ENCODE measurements at places on chromosomes 3 and 15.

DNA sequence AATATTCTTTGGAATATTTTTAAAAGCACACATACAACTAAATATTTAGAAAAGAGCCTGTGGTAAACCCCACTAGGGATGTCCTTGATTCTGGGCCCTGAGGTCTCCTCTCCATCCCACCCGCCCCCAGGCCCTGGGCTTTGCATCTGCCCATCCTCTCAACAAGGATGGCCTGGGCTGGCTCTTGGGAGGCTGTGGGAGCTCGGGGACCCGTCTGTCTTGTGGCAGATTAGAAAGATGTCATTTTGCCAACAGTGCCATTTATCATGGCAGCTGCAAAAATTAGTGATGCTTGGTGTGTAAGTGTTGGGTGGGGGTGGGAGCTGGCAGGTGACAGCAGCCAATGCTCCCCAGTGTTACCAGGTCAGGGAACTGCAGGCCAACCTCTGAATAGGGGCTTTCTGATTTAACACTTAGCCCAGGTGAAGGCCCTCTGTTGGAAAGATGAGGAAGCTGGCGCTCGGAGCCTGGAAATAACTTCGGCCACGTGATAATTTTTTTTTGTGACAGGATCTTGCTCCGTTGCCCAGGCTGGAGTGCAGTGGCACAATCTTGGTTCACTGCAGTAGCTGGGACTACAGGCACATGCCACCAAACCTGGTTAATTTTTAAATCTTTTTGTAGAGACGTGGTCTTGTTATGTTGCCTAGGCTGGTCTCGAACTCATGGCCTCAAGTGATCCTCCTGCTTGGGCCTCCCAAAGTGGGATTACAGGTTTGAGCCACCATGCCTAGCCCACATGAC is 16.9 kb upstream of the CSPG4 start:
- no peak for DNase-seq

DNA sequence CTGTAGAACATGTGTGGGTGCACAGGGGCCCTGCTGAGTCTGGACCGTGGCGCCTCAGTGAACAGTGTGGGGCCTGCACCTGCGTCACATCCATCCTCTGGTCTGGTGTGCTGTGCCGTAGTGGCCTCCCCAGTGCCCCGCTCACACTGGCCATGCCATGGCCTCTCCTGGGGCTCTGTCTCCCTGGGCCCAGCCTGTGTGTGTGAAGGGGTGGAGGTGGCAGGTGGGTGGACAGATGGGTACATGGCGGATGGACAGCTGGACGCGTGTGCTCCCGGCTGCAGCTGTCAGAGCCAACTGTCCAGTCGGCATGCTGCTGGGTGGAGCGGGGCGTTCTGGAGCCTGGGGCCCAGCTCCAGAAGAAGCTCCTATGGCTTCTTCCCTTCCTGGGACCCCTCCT is 17.8 kb downstream of the PLXNA1 start:
- DNase-seq, result no peak

GRCh38 chr15:88912500-88912921 is 668 bp downstream of the MFGE8 start:
- DNase-seq, result no peak

DNA sequence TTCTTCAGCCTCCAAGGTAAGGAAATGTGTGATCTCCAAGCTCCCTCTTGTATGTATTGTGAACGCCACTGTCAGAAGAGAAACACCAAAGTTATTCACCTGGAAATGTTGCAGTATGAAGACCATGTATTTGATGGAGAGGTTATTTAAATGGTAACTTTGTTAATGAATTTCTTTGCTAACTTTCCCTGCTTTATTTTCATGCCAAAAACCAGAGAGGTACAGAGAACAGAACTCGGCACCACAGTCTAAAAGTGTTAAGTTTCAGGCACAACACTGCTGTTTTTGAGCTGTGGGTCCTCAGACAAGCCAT is 73.1 kb upstream of the TNFSF10 start:
- DNase-seq, result no peak

DNA sequence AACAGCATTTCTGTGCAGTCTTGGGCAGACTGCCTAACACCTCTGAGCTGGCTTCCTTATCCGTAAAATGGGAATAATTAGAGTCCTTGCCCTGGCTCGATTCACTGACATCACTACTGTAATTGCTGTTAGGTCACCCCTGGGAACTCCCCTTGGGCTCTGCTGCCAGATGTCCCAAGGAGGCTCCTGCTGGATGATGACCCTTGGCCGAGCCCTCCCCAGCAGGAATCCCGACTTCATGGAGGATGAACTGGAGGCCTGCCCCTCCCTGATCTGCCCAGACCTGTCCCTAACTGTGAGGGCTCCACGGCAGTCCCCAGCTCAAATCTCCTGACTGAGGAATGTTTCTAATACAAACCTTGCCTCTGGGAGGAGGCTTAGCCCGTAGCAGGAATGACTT is 18.0 kb downstream of the ESYT3 start:
- DNase-seq, result no peak

DNA sequence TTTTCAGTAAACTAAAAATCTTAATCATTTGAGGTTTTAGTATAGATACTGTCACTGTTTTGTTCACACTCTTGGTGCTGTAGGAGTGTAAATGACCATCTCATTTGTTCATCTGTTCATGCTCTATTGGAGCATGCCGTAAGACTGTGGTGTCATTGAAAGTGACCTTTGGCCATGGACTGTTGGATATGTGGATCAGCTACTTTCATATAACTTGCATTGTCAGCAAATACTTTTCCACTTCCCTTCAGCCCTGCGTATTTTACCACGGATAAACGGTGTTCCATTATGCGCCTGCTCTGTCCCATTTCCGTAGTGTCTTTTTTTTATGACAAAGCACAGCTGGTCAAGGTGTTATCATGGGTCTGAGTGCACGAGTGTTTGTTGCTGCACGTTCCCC is 32.6 kb upstream of the SENP5 start:
- DNase-seq, result no peak

DNA sequence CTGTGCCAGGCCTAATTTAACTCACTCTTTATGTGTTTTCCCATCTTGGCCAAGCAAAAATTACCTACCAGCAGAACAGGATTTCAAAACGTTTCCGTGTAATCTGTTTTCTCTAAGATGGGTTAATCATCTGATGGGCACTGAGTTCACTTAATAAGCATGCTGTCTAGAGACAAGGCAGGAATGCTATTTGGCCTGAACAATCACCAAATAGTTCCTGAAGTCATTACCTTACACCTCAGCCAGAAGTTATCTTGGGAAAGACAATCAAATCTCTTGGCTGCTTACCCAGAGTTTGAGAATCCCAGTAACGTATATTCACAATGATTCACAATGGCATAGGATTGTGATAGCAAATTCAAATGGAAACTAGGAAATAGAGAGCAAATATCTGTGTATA is 779.1 kb downstream of the CADM2 start:
- no peak for DNase-seq

GRCh38 chr15:72229076-72229946 is 1.7 kb downstream of the PKM start:
- no peak for DNase-seq

DNA sequence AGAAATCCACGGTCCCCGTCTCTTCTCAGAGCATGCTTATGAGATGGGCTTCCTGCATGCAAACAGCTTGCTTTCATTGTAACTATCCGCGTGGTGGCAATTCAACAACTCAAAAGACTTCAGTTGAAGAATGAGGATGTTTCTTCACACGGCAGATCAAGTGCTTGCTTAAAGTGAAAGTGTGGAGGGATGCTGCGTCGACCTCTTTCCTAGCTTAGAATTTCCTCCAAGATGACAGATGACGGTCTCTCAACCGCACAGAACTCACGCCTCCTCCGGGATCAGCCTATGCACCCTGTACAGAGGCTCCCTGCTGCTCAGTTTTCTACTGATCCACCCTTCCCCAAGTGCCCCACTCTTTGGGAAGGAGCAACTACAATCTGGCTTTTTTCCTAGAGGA is 47.8 kb downstream of the PCSK6 start:
- DNase-seq, result no peak

GRCh38 chr3:194738254-194739093 is 52.8 kb downstream of the FAM43A start:
- DNase-seq, result no peak

- no peak for DNase-seq
Observed at GRCh38 chr3:129233538-129233937, 15.9 kb upstream of the COPG1 start.

GRCh38 chr3:122782804-122783203 is 10.8 kb downstream of the HSPBAP1 start:
- DNase-seq, result no peak
